ENCODE measurements at places on chromosomes 4 and X. TPM values are rescaled to one million over a fixed set of nuclear protein-coding genes. Genes with fewer than 3 reads are reported as not detected.

DNA sequence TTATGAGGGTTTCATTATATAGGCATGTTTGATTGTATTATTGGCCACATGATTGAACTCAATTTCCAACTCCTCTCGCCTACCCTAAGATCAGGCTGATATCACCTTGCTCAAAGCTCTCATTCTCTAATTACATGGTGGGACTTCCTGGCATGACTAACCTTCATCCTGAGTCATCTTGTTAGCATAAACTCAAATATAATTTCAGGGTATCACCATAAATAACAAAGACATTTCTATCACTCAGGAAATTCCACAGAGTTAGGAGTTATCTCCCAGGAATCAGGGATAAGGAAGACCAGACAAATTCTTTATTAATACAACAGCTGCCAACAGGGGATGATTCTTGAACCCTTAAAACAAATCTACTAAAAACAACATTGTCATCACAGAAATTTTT is 90.7 kb downstream of the NDST3 start:
- no peak for DNase-seq

GRCh38 chr4:2487632-2488031 is 18.7 kb downstream of the RNF4 start:
- DNase-seq, result no peak

DNA sequence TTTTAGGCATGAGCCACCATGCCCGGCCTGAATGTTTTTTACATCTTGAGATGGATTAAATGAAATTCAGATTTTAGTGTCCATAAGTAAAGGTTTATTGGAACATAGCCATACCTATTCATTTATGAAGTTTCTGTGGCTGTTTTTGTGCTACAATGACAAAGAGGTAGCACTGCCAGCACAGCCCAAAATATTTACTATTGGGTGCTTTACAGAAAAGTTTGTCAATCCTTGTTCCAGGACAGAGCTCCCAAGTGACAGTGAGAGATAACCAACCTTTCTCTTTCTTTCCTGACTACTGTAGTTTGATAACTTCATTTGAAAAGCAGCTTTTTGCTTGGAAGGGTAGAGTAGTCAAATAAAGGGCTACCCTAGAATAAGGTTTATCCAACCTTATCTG is 116.2 kb downstream of the CAMK2D start:
- no peak for DNase-seq

DNA sequence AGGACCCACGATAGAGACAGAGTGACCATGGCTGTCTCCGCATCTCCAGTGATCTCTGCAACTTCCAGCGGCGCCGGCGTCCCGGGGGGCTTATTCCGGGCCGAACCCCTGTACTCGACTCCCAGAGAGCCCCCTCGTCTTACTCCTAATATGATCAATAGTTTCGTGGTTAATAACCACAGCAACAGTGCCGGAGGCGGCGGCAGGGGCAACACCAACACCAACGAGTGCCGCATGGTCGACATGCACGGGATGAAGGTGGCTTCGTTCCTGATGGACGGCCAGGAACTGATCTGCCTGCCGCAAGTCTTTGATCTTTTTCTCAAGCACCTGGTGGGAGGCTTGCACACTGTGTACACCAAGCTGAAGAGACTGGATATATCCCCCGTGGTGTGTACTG is 343 bp downstream of the DACH2 start:
- DNase-seq, result no peak

CXorf66 gene
- not detected for total RNA-seq

GABRG1 gene
- not detected for total RNA-seq

GPR173 gene
- 2.2 TPM for total RNA-seq

SLC2A9 gene
- 3.5 TPM for total RNA-seq

All from osteoblast (primary cell).